ENCODE measurements at places on chromosomes 12 and 14. TPM values are rescaled to one million over a fixed set of nuclear protein-coding genes. Genes with fewer than 3 reads are reported as not detected.

DNA sequence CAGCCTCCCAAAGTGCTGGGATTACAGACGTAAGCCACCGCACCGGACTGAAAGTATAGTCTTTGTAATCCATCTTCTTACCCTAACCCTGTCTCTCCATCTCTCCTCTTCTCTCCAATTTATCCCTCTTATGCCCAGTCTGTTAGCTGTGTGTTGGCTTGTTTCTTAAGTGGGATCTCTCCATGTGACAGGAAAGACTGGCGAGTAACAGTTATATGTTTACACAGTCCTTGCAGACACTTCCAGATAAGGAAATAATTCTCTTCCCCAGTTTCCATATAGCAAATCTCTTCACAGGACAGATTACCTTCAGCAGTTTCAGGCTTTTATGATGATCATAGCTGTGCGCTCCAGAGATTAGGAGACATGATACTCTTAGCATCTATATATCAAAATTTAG lies 16.0 kb upstream of the DIP2B start:
- no peak for DNase-seq

GRCh38 chr14:69153873-69154270 lies 953 bp upstream of the DCAF5 start:
- peak; percentile 29 for DNase-seq

- DNase-seq: no peak
Observed at GRCh38 chr12:59388694-59389093, 207.1 kb upstream of the SLC16A7 start.

DNA sequence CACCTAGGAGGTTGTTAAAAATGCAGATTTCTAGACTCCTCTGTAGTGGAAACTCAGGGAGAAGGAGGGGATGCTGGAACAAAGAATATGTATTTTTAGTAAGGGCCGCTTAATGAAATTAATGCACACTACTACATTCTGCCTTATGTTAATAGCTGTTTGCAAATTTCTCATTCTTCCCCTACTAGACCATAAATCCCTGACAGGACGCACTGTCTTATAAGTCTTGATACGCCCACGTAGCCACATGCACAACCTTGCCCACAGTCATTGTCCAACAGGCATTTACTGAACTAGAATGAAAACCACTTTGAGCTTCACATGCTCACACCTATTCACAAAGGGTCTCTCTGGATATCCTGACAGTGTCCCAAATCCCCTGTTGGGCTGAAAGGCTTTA lies 10.5 kb downstream of the KRT2 start:
- DNase-seq: no peak

GRCh38 chr12:26688344-26688904 lies 144.6 kb downstream of the ITPR2 start:
- no peak for DNase-seq

DNA sequence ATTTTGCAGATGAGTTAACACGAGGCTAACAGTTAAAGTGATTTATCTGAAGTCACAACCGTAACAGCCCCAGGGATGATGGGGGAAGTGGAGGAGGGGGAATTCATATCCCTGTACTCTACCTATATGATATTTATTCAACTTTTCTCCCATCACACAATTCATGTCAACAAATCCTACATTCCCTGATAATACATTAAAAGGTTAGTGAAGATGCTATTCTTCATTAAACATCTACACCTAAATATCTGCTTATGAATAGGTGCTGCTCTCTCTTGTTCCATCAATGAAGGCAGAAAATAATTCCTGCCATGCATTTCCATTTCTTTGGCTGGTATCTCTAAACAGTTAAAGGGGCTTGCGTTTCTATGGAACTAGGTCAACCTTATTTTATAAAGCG lies 6.8 kb downstream of the YBX3 start:
- DNase-seq: no peak

- peak; percentile 91 for DNase-seq
Observed at GRCh38 chr12:59736786-59737185, 141.0 kb downstream of the SLC16A7 start.

GRCh38 chr12:23742574-23742973 lies 206.9 kb downstream of the SOX5 start:
- no peak for DNase-seq

DNA sequence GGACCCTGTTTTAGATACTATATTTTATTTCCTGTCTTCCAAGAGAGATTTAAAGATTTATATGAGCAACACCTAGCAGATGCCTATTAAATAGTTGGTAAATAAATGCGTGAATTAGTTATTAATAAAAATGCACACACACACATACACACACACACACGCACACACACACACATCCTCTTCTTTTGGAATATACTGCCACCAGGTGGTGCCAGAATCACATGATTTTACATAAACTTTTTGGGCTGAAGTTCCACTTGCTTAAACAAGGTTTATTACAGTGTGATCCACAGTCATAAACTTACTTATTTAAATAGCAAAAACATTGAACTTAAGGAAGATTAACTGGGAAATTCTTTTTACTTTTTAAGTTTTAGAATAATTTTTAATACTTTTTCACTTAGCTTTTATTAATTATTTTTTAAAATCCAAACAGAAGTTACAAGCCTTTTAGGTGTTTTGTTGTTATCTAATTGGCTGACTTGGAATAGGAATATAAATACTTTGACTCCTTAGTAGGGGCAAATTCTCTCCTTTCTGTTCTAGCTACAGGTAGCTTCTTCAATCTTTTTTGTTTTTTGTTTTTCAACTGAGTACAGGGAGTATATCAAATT lies 17.5 kb downstream of the RAD51B start:
- DNase-seq: peak; percentile 83

Gene NTN4
- 28.6 TPM for total RNA-seq

Gene HOXC10
- total RNA-seq: not detected

Gene SLC17A8
- total RNA-seq: not detected

Measured in fibroblast of lung (primary cell).